Stimulated activated CD4-positive, alpha-beta T cell treated with anti-CD3 and anti-CD28 coated beads, TNF-alpha, amount 100 ng/mL, for 24 hours (primary cell): ENCODE measurements at places on chromosomes 11 and 22.

DNA sequence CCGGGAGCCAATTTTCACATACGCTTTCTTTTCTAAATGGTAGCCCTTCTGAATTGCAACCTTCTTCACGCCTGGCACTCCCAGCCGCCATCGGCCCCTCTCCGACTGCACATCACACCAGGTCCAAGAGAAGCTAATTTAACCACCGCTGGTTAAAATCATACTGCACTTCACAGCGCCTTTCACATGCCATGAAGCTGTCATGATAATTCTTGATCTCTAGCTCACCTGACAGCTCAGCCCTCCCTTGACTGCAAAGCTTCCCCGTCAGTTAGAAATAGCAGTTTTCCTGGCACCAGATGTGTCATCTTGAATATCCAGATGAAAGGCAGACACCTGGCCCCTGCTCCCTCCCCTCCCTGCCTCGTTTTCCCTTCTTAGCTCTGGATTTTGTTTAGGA is 101.4 kb downstream of the ARL14EP start:
- no peak for DNase-seq

DNA sequence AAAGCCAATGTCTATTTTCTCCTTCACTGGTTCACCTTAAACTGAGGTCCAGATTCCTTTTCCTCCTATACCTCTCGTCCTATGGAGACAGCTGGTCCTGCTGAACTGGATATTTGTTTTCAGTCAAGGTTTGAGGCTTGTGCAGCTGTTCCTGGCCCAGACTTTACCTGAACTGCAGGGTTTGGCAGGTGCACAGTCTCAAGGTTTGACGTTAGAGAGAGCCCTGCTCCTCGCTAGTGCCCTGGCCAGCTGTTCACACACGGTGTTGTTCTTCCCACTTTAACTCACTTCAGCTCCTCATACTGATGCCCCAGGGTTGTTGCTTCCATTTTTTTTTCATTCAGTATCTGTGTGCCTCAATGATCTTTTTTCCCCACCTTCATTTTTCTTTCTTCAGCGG is 74.0 kb upstream of the TTC12 start:
- DNase-seq: no peak

DNA sequence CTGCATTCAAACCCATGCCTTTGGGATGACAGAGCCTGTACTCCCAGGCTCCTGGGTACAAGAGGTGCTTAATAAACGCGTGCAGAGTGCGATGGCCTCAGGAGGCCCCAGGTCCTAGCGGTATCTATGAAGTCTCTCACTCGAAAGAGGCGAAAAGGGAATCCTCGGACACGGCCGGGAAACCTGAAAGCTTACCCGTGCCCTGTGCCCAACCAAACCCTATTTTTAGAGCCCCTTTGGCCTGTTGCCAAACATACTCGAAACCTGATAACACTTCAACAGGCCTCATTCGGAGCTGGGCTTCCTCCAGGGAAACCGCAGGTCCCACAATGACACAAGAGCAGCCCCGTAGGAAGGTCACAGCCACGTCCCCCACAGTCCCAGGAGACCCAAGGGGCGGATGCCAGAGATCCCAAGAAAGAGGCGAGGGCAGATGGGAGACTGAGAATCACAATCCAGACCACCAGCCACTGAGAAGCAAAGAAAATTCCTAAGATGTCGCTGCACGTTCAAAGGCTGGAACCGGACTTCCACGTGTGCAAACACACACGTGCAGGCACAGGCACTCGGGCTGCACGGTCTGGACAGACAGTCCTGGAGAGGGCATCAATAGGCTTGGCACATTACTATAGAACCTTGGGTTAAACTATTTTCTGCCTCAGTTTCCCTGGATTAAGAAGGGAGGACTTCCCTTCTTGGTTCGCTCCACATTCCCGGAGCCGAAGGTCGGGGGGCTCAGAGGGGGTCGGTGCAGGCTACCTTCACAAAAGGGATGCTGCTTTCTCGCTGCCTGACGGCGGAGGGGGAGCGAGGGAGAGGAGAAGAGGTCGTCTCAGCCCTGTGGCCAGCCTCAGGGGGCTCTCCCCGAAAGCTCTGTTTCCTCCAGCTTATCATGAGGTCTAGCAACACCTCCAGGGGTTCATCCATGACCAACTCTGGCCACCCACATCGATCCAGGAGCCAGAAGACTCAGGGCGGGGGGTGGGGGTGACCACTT is 8.2 kb downstream of the PDGFB start:
- DNase-seq: no peak

DNA sequence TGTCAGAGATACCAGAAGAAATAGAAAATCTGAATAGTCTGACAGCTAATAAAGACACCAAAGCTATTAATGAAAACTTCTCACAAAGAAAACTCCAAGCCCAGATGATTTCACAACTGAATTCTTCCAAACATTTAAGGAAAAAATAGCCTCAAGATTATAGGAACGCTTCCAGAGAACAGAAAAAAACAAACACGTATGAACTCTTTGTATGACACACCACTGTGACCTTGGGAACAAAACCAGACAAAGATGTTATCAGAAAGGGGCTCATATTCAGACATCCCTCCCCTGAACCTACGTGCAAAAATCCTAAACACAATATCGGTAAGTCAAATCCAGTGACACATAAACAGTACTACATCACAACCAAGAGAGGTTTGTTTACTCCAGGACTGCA is 23.5 kb downstream of the CERK start:
- no peak for DNase-seq

DNA sequence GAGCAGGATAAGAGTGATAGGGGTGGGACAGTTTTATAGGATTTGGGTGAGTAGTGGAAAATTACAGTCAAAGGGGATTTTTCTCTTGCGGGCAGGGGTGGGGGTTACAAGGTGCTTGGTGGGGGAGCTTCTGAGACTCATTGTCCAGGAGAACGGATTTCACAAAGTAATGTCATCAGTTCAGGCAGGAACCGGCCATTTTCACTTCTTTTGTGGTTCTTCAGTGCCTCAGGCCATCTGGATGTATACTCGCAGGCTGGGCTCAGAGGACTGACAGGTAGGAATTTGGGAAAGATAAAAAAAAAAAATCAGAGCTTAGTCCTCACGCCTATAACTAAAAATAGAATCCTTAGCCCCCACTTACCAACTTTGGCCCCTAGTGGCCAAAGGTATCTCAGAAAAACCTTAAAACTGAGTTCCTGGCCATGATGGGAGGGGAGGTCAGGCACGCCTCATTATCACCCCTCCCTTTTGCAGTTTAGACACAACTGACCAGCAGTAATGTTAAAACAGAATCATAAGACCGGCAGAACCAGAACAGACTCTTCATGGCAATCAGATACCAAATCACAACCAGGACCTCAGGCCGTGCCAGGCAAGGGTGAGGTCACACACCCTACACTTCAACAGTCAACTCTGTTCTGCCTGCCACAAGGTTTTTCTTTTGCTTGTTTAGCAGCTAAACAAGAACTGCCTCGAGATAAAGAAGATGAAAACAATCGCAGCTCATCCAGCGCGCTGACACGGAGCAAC is 8.9 kb upstream of the APOBEC3G start:
- DNase-seq: no peak

GRCh38 chr11:95505927-95506426 is 275.0 kb upstream of the SESN3 start:
- no peak for DNase-seq

DNA sequence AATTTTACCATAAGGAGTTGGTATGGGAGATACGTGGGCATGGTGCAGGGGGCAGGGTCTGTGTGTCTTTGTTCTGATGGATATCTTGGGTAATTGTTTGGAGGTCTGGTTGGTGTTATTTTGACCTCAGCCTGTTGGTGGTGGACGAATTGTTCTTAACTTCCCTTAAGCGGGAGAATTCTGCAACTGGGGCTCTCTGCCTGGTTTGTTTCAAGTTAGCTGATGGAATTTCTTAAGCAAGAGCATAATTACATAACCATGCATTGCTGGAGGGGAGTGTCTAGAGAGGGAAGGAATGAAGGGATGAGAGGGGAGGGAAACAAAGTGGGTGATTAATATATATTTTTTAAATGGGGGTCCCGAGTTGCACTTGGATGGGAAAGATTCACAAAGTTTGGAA is 908.5 kb upstream of the RAG2 start:
- no peak for DNase-seq

DNA sequence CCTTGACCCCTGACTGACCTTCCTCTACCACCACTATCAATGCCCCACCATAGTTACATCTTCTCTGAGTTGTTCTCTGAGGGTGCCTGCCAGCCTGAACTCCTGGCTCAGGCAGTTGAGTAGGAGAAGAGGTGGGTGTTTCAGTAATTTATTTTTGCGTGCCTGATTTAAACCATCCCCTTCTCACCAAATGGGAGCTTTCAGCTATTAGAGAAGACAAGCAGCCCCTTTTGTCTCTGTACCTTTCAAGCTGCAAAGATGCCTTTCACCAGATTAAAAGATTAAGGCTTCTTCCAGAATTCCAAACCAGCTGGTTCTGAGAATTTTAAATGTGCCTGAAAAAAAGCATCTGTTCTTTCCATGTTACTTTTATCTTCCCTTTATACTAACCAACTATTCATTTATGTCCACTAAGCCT is 223.8 kb downstream of the FAM76B start:
- no peak for DNase-seq

- DNase-seq: no peak
Observed at GRCh38 chr11:69430566-69430965, 50.9 kb upstream of the LINC01488 start.

- no peak for DNase-seq
Observed at GRCh38 chr22:46086577-46087335, 63.6 kb upstream of the PPARA start.

DNA sequence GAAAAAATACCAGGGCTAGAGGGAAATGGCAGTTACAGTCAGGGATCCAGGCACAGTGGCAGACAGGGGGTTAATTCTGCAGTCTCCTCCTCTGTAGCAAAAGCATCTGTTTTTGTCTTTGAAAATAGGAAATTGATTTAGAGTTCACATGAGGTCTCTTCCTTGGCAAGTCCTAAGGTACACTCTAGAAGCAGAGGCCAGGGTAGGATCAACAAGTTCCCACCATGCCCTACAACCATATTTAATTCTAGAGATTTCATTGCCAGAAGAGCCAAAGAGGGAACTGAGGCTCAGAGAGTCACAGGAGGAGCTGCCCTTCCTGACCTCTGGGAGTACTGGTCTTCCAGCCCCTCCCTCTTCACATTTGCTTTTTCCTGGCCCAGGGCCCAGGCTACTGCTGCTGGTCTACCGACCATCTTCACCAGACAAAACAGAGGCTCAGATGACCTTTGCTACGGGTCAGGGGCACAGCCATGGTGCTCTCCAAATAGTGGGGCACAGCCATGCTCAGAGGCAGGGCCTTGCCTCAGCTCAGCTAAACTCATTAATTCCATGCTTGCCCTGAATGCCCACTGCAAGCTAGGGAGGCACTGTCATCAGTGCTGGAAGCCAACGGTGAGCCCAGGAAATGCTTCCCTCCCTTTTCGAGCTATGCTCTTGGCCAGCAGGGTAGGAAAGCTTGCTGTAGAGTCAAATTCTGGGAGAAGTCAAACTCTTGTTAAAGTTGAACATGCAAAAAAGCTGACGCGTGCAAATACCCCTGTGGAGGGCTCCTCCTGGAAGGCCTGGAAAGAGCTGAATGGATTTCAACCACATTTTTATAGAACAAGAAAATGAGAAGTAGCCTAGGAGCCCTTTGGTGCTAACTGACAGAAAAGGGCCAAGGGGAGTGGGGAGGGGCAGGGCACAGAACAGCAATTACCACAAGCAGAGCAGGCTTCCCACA is 11.7 kb upstream of the CHRM4 start:
- DNase-seq: no peak

- DNase-seq: no peak
Observed at GRCh38 chr11:69841170-69841858, 22.1 kb upstream of the FGF3 start.

DNA sequence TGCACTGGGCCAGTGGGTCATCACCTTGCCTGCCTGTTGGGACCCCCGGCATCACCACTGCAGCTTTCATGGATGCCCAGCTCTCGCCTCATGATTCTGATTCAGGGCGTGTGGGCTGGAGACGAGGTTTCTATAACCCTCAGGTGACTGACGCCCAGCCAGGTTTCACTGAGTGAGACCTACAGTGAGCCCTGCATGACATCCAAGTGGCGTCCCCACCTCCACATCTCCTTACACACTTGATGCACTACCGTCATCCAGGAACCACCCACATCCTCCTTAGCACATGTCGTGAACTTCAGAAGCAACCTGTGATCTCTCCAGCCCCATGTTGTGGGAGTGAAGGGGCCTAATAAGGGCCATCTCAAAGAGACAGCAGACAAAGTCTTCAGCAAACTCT is 257.5 kb downstream of the CTTN start:
- no peak for DNase-seq

- no peak for DNase-seq
Observed at GRCh38 chr22:40007853-40008710, 13.3 kb downstream of the FAM83F start.

- no peak for DNase-seq
Observed at GRCh38 chr22:46011627-46012181, 34.7 kb upstream of the WNT7B start.
